ENCODE measurements at places on chromosomes 5 and 9. TPM values are rescaled to one million over a fixed set of nuclear protein-coding genes. Genes with fewer than 3 reads are reported as not detected.

DNA sequence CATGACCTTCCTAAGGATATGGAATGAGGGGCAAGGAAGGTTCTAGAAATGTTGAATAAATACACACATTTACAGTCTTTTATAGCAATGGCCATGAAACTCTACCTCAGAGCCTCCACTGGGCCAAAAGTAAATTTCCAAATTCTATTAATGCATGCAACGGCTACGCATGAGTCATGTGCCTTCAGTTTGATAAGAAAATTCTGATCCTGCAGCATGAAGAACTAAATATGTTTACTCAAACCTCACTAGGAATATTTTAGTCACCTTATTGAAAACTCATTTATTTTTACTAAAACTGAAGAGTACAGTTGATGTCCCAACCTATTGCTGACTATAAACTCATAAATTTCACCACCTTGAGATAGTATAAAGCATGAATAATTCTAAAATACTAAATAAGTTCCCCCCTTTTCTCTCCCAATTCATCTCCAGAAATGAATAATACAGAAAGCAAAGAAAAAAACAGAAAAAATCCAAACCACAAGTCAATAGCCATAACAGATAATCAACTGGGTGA, 92.4 kb downstream of the GNAQ start:
- DNase-seq, result no peak

Gene LPAR1
- total RNA-seq, result 42.6 TPM

DNA sequence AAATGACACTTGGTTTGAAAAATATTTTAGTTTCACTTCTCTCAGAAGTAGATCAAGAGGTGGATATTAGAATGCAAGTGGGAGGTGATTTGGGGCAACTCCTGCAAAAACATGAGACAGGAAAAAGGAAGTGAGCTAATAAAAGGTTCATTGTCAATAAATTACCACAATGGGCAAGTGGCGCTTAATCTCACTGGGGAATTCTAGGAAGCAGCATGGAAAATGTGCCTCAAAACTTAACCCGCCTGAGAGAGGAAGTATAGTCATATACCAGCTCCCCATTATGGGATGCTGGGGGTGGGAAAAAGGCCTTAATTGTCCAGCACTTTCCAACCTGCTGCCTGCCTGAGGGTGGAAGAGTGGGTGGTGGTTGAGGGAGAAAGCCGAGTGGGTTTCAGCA, 204.1 kb downstream of the ELAVL2 start:
- no peak for DNase-seq

DNA sequence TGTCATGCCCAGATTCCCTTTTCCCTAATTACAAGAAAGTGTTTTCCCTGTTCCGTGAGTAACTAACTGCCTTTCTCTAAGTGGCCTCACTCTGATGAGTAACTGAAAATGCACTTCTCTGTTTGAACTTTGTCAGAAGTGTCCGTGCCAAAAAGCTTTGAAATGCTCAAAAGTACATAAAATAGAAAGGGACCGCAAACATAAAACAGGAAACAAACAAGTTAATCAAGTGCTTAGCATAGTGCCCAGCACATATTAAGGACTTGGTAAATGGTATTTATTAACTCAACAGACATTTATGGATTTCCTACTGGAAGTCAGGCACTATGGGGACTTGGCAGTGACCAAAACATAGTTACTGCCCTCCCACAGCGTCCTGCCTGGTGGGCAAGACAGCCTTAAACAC, 22.3 kb downstream of the AQP3 start:
- no peak for DNase-seq

- DNase-seq, result peak; percentile 94
Observed at GRCh38 chr9:129550199-129550839, 70.6 kb downstream of the C9orf50 start.

- DNase-seq, result no peak
Observed at GRCh38 chr5:14190194-14191164, 47.3 kb downstream of the TRIO start.

GRCh38 chr5:41650131-41650530, 139.7 kb upstream of the PLCXD3 start:
- no peak for DNase-seq

- DNase-seq, result no peak
Observed at GRCh38 chr5:31630931-31631330, 8.0 kb upstream of the PDZD2 start.

DNA sequence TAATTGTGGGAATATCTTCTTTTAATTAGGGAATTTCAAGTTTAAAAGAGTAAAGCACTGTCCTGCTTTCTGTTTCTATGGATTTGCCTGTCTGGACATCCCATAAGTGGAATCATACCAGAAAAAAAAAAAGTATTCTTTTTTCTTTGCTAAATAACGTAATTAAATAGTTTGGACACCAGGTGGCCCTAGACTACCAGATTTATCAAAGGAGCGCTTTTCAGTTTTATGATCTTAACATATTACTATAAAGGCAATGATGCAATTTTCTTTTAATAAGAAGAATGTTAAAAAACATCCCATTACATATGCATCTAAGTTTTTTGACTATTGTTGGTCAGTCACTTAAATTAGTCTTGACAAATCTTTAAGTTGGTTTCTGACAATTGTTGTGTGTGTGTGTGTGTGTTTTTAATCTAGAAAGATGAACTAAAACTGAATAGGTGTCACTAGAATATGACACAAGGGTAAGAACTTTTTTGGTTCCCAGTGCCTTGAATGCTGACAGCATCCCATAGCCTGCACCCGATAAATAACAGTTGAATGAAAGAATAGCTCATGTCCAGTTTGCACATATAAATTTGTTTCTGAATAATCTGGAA, 49.5 kb downstream of the C5orf22 start:
- DNase-seq, result no peak

Gene POU5F2
- 1.9 TPM for total RNA-seq

Gene PLEKHG4B
- total RNA-seq, result not detected

- DNase-seq, result peak; percentile 96
Observed at GRCh38 chr9:136545965-136546696, at the start of gene NOTCH1. NOTCH1 (minus strand) TSS chr9:136546048; CDS start chr9:136545786, 262 bp downstream.

DNA sequence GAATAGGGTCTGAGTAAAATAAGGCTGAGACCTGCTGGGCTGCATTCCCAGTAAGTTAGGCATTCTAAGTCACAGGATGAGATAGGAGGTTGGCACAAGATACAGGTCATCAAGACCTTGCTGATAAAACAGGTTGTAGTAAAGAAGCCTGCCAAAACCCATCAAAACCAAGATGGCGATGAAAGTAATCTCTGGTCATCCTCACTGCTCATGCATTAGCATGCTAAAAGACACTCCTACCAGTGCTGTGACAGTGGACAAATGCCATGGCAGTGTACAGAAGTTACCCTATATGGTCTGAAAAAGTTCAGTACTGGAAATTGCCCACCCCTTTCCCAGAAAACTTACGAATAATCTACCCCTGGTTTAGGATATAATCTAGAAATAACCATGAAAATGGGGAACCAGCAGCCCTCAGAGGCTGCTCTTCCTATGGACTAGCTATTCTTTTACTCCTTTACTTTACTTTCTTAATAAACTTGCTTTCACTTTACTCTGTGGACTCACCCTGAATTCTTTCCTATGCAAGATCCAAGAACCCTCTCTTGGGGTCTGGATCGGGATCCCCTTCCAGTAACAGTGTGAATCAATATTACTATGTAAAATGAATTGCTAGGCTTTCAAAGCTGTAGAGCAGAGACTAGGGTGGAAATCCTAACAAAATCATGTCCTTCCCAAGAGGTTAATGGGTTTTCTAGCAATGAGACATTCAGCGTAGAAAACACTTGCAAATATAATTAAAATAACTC, 257.8 kb downstream of the KIAA0825 start:
- DNase-seq, result no peak

GRCh38 chr5:77082280-77082679, 4.8 kb downstream of the ZBED3 start:
- no peak for DNase-seq
